ENCODE measurements at places on chromosomes 7 and 10.
A peak's percentile ranks its signal among the peaks of the same experiment; 100 is the strongest.

DNA sequence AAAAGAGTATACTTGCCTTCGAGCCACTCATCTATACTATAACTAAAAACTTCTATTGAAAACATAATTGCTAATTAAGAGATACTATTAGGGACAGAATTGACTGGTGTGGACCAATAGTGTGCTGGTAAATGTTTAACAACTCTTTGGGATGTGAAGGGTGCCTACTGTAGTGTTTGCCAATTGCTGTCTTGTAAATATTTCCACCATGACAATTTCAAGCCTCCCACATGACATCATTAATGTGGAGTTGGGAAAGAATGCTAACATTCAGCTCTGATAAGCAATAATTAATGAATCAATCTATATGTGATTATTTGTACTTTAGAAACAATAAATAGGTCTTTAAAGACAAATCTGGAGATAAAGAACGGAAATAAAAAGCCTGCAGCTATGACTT is 136.8 kb downstream of the DGKB start:
- peak; percentile 45 for DNase-seq

DNA sequence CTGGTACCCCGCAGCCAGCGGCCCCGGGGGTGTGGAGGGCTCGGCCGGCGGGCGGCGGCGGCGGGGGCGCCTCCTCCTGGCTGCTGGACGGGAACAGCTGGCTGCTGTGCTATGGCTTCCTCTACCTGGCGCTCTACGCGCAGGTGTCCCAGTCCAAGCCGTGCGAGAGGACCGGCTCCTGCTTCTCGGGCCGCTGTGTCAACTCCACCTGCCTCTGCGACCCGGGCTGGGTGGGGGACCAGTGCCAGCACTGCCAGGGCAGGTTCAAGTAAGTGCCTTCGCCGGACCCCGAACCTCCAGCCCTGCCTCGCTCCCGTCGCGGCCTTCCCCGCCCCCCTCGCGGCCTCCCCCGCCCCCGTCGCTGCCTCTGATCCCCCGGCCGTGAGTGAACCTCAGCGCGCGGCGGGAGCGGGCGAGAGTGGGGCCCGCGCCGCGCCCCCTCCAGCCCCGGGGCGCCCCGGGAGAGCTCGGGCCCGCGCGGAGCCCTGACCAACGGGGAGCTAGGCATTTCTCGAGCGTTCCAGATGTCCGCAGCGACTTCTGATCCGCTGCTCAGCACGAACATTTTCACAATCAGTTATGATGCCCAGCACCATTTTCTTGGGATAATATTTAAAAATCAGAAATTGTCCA is 727 bp downstream of the ATRNL1 start:
- DNase-seq: peak; percentile 8

GRCh38 chr7:148537435-148537834 is 53.1 kb upstream of the C7orf33 start:
- DNase-seq: no peak

GRCh38 chr7:148325208-148325607 is 265.4 kb upstream of the C7orf33 start:
- DNase-seq: no peak

- DNase-seq: no peak
These were observed 258.4 kb upstream of the SP8 start for GRCh38 chr7:21044913-21045568.

GRCh38 chr10:49734676-49735075 is 27.4 kb downstream of the OGDHL start:
- DNase-seq: no peak

DNA sequence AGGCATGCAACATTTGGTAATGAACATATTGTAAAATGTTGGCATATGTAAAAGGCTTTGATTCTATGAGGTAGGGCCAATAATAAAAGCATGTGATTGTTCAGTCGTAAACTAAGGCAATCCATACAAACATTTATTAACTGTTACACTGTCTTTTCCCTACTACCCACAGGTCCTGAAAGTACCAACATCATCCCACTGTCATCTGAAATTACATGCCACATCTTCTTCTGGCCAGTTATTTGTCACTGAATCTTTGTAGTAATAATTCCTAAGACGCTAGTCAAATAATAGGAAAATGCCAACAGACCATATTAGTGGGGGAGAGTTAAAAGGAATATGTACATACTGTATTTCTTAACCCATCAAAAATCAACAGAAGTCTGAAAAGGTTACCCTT is 27.2 kb downstream of the DNAJC1 start:
- no peak for DNase-seq

DNA sequence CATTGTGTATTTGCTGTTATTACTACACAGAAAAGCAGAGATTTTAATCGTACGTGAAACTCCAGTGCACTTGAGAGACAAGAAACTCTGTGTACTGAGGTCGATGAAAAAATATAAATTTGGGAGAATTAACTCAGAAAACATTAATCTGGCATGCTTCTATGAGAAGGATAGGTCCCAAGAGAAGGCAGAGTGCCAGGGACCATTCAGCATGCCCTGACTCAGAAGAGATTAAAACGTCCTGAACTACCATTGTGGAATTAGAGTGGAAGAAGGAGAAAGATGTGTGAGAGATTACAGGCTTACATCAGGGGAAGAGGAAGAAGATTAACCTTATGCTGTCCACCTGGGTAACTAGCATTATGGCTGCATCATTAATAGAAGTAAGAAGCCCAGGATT is 72.4 kb downstream of the REEP3 start:
- no peak for DNase-seq

DNA sequence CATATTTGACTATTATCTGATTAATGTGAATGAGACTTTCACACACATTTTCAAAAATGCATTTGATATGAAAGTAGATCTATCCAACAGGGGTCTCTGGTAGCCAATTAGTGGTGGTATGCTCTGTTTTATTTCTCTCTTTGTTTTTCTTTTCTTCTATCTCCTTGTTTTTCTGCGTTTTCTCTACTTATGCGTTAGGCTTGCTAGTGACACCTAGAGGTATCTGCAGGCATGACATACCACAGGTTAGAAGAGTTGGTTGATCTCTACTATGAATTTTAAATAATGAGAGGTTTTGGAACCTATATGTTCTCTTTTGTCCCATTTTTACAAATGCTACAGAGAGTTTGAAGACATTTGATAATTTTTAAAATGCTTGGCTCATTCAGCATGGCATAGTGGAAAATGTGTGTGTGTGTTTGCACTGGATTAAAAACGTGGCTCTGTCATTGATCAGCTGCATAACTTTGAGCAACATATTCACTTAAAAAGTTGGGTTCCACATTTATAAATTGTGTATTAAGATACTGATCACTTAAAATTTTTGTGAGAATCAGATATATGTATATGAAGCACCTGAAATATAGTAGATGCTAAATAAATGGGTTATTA is 28.1 kb upstream of the PLXDC2 start:
- peak; percentile 27 for DNase-seq

DNA sequence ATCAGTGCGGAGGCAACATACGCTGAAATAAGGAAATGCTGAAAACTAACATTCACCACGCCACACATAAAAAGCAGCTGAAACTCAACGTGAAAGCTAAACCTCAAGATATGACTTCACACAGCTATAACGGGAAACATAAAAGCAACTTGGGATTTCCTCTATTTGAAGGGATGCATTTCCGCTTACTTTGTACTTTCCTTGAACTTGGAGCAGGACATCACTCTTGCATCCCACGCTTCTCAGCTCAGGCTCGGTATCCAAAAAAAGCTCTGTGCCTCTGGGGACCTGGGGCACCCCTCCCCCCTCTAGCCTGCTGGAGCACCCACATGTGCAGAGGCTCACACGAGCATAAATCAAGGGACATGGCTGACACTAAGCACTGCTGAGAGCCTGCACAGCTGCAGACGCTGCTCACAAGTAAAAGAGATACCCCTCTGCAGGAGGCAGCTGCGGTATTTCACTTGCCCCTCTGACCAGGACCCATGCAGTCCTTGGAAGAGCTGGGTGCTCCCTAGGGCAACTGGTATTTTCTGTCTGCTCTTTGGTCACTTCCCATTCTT is 34.2 kb downstream of the PARD3 start:
- peak; percentile 50 for DNase-seq

DNA sequence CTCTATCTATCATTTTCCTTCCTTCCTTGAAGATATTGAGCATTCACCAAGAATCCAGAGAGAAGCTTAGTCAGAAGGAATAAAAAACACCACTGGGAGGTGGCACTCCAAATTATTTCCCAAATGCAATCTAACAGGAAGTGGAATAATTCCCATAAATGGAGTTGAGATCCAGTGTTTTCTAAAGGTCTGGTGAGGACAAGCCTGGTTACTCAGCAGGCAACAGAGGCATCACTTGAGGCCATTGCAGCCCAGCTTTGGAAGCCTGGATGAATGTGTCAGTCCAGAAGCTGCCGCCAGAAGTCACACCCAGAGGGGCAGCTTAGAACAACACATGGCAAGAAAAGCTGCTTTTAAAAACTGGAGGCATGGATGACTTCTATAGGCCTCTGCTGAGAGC is 288.9 kb upstream of the KLF6 start:
- peak; percentile 80 for DNase-seq

- no peak for DNase-seq
These were observed 637.4 kb downstream of the GALNT17 start for GRCh38 chr7:71769326-71769725.

- no peak for DNase-seq
These were observed 5.4 kb downstream of the EMX2 start for GRCh38 chr10:117547716-117548668.

GRCh38 chr10:77699080-77699645 is 61.6 kb upstream of the KCNMA1 start:
- DNase-seq: no peak

DNA sequence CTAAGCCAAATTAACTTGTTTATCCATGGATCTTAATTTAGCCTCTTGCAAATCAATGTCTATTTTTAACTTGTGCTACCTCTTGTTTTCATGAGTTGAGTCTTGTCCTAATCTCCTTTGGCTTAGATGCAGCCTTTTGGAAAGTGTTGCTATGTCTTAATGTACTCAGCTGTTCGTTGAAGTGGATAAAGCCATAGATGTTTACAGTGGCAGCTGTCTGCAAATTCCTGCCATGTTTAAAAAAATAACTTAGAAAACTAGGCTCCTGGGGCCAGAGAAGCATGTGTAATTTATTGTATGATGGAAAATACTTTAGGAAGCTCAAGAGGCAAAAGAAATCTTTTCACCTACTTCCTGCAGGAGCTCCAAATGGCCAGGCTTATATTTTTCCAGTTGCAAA is 253.1 kb upstream of the RHOBTB1 start:
- no peak for DNase-seq

DNA sequence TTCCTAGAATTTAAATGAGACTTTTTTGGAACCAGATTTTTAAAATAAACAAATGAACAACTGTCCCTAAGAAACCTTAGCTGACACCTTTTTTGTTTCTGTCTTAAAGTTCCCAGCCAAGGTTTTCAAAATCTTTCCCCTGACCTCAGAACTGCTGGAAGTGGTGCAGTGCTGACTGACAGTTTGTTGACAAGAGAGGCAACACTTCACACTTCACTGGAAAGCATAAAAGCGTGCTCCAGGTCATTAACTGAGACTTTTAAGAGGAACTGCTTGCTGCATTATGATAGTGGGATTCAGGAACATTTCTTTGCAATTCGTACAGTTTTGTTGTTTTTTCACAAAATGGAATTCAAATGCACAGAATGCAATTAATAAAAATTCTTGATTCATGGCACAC is 36.2 kb downstream of the SYPL1 start:
- DNase-seq: no peak

DNA sequence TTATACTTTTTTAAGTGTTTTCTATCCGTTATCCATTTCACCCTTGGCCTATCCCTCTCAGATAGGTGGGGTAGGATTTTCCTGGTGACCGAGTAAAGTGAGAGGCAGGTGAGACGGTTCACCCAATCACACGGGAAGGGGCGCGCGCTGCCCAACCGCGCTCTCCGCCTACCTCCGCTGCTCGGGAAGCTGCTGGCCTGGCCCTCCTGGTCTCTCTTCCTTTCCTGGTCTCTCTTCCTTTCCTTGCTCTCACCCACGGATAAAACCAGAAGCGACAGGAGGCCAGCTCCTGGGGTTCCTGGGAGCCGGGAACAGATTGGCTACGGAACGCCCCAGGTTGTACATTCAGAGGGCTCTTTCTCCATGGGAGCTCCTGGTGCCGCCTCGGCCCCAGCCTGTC is 14.3 kb upstream of the ZNF212 start:
- no peak for DNase-seq

DNA sequence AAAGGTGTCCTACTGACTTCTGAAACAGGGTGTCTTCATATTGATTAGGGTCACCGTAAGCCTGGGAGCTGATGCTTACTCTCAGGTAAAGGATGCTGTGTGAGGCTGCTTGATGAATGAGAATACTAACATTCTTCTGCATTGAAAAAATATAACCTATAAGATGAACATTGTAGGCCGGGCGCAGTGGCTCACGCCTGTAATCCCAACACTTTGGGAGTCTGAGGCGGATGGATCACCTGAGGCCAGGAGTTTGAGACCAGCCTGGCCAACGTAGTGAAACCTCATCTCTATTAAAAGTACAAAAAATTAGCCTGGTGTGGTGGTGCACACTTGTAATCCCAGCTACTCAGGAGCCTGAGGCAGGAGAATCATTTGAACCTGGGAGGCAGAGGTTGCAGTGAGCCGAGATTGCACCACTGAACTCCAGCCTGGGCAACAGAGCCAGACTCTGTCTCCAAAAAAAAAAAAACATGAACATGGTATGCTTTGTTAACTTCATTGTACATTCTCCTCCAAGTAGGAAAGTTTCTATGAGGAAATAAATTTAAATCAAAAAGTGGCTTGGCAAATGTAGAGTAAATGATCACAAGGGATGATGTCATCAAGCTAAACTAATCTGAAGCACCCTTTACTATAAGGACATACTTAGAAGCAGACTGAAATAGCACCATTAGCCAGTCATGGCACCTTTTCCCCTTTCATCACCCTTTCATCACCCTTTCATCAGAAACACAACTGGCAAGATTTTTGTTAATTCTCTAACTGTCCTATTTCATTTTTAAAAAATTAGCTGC is 1.5 kb upstream of the BRAF start:
- DNase-seq: no peak

DNA sequence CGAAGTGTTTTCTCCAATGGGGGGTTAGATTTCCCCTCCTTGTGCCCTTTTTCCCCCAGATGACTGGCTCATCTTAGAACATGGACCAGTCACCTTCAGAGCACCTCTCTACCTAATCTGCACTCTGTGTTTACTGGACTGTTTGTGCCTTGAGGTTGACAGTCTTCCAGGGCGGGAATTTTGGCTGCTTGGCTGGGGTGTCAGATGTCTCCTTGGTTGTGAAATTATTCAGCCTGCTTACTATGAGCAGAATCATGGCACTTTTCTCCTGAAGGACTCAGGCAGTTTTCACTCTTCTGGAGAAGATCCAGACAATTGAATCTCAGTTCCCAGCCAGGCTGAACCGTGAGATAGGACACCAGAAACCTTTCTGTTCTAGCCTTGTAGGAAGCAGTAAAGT is 60.3 kb upstream of the NFKB2 start:
- DNase-seq: no peak

DNA sequence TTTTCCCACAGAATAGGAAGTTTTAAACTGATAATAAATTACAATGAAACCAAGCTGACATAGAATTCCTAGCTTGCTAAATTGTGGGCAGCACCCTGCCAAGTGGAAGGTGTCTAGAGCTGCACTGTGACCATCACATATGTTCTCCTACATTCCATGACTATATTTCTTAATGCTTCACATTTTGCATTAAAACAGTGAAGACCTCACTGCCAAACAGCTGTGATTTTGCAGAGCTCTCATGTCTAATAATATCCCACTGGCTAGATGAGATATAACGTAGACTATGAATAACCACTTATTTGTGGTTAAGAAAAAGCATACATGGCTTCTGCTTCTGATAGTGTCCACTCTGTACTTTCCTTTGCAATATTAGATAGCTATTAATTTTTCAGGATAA is 228.3 kb upstream of the TEX47 start:
- DNase-seq: no peak

Measured in EL (cell line).